CD8-positive, alpha-beta memory T cell (primary cell): ENCODE measurements at places on chromosomes 6 and 20. TPM values are rescaled to one million over a fixed set of nuclear protein-coding genes. Genes with fewer than 3 reads are reported as not detected.

Gene SLC35D3
- not detected for polyA plus RNA-seq

Gene CLIC5
- 4.8 TPM for polyA plus RNA-seq

Gene C4B
- 0.70 TPM for polyA plus RNA-seq

Gene SLC22A3
- polyA plus RNA-seq, result not detected
